ENCODE measurements at places on chromosomes 2 and 18.

- no peak for DNase-seq
Observed at GRCh38 chr2:45166229-45166890, 157.1 kb upstream of the SIX2 start.

GRCh38 chr2:112023707-112024106, 31.4 kb upstream of the TMEM87B start:
- DNase-seq: no peak

DNA sequence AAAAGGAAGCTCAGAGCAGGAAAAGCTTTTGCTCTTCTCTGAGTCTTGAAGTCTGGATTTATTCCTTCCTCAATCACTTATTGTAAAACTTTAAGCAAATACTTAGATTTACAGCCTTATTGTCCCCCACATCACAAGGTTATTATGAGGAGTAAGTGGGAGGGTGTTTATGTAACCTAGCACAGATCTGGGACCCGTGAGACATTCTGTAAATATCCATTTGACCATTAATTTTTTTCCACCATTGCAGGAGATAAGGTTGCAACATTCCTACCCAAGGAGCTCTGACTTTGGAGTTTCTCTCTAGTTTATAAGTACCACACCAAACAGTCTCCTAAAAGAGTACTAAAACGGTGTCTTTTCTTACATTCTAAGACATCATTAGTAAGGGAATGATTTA, 52.1 kb upstream of the CTIF start:
- no peak for DNase-seq

- no peak for DNase-seq
Observed at GRCh38 chr2:126699716-126700581, 44.0 kb downstream of the GYPC start.

DNA sequence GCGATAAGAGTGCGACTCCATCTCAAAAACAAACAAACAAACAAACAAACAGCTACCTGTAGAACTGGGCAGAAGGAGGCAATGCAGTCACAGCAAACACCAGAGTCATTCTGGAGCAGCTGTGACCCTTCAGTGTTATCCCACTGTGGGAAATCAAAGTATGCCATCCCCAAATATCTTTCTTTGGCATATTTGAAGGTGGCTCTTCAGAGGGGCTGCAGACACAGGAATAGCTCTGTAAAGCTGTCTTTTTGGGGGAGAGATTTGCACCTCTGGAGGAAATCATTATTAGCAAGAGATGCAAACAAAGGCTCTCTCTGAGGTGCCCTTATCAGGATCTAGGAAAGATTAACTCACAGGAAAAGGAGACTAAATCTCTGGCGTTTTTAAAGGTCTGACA, 98.5 kb upstream of the XPO1 start:
- DNase-seq: no peak

- DNase-seq: no peak
Observed at GRCh38 chr2:11203480-11203879, 48.2 kb downstream of the SLC66A3 start.

GRCh38 chr2:189580241-189580651, 340 bp downstream of the SLC40A1 start:
- DNase-seq: no peak

DNA sequence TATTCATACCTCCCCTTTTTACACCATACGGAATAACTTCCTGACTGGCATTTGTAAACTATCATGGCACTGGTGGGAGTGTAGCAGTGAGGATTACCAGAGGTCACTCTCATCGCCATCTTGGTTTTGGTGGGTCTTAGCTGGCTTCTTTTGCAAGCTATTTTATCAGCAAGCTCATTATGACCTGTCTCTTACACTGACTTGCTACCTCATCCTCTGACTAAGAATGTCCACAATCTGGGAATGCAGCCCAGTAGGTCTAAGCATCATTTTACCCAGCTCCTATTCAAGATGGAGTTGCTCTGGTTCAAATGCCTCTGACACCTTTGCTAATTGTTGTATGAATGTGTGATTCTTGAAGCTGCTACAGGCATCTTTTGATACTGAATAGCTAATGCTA, 950.8 kb upstream of the SLC39A10 start:
- DNase-seq: no peak

DNA sequence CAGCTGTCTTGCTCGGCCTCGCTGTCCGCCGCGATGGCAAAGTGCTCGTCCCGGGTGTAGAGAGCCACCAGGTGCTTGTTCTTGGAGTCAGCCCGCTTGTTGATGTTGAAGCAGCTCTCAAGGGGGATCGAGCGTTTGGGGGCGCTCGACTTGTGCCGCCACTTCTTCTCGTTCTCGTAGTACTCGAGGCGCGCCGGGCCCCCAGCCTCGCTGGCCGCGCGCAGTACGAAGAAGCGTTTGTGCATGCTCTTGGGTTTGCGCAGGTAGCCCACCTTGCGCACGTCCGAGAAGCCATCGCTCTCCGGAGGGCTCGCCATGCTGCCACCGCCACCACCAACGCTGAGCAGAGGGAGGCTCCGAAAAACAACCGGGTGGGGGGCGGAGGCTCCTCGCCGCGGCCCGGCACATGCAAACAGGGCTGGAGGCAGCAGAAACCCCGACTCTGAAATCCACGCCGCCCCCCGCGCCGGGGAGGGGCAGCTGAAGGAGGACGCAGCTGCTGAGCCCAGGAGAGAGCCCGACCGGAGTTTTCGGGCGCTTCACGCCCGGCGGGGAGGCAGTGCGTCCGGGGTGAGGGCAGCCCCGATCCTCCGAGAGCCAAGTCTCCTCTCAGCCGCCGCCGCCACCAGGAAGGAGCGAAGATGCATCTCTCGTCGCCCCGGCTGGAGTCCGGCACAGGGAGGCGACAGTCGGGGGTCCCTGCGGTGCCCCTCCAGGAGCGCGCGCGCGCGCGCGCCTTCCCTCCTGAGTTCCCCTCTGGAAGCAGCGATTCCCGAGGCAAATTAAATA, 1.0 kb downstream of the IRS1 start:
- peak; percentile 70 for DNase-seq

DNA sequence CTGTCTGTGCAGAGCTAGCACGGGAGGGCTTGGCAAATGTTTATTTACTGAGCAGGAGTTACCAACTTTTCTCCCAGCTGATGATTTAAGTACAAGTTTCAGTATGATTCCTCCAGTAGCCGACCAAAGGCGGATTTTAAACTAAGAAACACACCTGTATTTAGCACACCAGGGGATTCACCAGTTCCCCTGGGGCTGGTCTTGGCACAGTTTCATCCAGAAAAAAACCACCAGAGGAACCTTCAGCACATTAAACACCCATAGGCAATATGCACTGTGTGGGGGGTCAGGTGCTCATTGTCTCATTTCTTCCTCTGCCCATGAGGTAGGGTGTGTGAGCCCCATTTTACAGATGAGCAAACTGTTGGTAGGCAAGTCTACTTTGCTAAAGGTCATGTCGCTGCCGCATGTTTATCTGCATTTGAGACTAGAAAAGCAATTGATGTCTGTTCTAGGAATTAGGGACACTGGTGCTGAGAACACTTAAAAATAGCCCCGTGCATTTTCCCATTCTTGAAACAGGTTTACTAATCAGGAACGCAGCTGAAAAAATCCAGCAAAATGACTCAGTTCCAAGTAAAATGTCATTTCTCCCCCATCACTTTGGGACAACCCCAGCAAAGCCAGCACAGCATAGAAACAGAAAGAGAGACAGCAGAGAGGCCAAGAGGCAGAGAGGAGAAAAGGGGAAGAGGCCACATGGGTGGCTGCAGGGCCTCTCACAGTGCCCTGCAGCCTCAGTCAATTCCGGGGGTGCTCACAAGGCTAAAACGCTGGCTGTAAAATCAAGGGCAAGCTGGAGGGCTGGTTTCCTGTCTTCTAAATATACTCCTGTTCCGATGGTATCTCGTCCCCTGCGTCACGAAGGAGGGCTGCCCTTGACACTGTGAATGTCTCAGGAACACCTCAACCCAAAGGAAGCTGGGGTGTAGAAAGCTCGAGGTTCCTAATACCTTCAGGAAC, 166.8 kb upstream of the ID2 start:
- DNase-seq: no peak

GRCh38 chr18:55443776-55444175, 144.2 kb downstream of the TCF4 start:
- no peak for DNase-seq

DNA sequence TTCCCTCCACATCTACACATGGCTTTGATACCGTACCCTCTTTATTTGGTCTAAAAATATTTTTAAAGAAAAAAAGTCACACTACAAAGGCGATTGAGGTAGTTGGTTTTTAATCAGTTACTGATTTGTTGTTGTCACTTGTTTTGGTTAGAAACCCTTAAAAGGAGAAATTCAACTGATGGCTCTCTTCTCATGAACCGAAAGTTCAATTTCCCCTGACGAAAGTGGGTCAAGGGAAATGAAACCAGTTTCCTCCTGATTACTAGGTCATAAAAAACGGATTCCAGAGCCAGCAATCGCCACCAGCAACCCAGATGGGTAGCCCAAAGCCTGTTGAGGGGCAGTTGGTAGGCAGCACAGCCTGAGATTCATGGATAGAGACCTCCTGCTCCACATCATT, 63.2 kb downstream of the DLGAP1 start:
- no peak for DNase-seq

GRCh38 chr18:48336332-48336731, 72.9 kb downstream of the ZBTB7C start:
- no peak for DNase-seq

DNA sequence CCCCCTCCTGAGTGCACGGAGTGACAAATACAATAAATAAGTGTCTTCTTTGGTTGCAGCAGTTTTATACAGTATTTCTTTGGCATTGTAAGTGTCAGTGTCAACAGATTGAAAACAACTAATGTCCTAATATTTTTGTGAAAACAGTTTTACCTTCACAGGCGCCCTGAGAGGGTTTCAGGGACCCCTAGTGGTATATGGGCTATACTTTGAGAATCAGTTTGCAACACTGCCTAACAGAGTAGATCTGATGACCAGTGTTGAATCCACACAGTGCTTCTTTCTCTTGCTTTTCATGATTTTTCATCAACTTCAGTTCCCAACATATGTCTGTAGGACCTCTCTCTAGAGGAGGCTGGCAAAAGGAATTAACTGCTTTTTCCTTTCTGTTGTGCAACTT, 162.2 kb downstream of the PRPF40A start:
- DNase-seq: no peak

- no peak for DNase-seq
Observed at GRCh38 chr2:126932966-126933710, 34.4 kb downstream of the TEX51 start.

GRCh38 chr2:119682578-119682977, 3.6 kb downstream of the TMEM177 start:
- no peak for DNase-seq

DNA sequence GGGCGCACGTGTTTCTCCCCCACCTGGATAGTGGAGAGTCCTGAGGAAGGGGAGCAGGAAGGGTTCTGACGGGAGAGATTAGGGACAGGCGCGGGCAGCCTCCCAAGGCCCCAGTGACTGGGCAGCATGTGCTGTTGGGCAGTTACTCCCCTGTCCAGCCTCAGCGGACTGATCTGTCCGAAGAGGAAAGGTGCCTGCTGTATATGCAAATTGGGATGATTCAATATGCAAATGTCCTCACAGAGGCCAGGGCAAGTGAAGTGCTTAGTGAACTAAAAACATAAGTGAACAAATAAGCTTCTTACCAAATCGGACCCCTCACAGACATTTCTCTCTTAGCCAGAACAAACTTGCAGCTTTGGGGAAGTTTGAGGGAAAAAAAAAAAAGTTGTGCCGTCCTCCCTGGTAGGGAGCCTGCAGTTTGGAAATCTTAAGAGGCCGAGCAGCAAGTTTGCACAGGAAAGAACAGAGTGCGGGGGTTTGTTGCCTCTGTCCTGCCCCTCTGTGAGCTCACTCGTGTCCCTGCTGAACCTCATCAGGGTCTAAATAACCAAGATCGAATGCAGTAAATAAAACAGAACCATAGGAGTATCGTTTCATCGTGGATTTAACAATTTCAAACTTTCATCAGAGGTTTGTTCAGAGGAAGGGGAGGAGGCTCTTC, 141.4 kb downstream of the KCTD1 start:
- DNase-seq: no peak

GRCh38 chr2:20378891-20379519, 28.4 kb upstream of the PUM2 start:
- peak; percentile 49 for DNase-seq

DNA sequence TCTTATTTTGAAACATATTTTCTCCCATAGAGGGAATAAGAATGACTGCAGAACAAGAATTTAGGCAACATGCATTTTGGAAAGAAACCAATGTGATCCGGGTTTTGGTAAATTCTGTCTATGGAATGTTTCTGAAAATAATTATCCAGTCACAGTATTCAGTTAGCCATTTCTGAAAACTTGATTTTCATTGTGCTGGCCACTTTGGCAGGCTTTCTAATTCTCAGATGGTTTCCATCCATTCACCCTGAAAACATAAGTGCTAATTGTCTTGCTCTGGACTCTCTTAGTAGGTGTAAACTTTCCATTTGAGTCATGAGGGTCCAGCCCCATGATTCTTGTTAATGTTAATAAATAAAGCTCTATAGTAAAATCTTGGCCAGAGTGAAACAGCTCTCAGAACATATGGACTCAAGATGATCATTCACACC, 176.5 kb downstream of the RBM43 start:
- no peak for DNase-seq

DNA sequence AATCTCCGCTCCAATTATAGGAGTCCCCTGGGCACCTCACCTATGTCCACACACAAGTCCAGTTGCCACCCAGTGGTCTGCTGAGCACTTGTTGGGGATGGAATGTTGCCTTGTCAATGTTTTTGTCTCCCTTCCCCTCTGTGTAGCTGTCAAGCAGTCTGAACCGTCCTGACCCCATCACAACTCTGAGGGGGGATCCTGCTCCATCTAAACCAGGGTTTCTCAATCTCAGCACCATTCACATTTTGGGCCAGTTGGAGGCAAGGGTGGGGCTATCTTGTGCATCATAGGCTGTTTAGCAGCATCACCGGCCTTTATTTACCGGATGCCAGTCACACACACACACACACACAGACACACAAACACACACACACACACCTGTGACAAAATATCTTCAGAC, 53.0 kb downstream of the CYP26B1 start:
- no peak for DNase-seq

DNA sequence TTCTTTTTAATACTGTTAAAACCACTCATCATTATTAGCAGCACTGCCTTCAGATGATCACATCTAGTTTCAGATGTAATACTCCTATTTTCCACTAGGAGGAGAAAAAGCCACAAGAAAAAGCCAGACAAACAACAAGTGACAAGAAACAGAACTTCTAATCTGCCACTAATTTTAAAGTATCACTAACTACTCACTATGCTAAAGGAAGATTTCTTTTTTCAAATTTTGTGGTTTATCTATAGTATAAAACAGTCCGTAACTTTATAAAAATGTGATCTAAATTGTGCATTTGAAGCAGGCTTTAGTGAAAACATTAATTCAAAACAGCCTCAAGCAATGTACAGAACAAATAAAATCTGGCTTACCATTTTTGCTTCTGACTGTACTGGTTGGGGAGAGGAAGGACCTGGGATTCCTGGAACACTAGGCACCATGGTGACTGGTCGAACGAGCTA, 56.8 kb downstream of the ATF2 start:
- DNase-seq: no peak

GRCh38 chr18:7576685-7577084, 9.6 kb downstream of the PTPRM start:
- no peak for DNase-seq

- DNase-seq: no peak
Observed at GRCh38 chr2:74078466-74078865, 69.2 kb downstream of the BOLA3 start.

- DNase-seq: no peak
Observed at GRCh38 chr2:181354626-181355025, 102.6 kb upstream of the ITGA4 start.
